ENCODE measurements at places on chromosomes 1 and 21. TPM values are rescaled to one million over a fixed set of nuclear protein-coding genes. Genes with fewer than 3 reads are reported as not detected.

Gene SH2D5
- 15.4 TPM for total RNA-seq

Gene EXTL1
- total RNA-seq, result not detected

Gene DIRAS3
- 0.46 TPM for total RNA-seq

Gene CD53
- not detected for total RNA-seq

Gene CLDN14
- total RNA-seq, result not detected

Gene GPR37L1
- total RNA-seq, result 0.07 TPM

Gene RHD
- total RNA-seq, result not detected
